Activated CD4-positive, alpha-beta T cell treated with anti-CD3 and anti-CD28 coated beads, Interleukin-2, amount 50 U/mL, for 4 hours (primary cell): ENCODE measurements at places on chromosomes 7 and 10.

GRCh38 chr7:31735991-31736982 is 49.3 kb downstream of the PPP1R17 start:
- DNase-seq, result no peak

DNA sequence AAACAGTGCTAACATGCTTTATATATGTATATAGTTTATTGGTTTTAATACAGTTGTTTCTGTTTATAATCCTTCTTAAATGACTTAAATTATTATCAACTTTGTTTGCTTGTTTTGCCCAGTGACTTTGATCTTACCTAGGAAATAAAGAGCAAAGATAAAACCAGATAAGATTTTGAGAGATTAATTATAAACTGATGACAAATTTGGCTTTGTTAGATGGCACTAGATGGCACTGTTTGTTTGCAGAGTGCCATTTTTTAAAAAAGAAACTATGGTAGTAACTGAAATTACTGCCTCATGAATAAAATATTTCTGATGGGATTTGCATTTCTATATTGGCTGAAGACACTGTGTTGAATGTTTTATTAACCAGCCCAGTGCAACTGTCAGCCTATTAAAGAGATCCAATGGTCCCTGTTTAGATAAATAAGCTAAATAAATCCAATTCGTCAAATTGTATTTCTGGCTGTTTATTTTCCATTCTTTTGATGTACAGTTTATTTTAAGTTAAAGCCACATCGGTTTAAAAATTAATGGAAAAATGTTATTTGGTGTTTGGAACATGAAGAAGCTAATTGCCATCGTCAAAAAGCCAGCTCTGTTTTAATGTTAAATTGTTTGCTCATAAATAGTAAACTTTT is 28.7 kb downstream of the VTI1A start:
- no peak for DNase-seq

DNA sequence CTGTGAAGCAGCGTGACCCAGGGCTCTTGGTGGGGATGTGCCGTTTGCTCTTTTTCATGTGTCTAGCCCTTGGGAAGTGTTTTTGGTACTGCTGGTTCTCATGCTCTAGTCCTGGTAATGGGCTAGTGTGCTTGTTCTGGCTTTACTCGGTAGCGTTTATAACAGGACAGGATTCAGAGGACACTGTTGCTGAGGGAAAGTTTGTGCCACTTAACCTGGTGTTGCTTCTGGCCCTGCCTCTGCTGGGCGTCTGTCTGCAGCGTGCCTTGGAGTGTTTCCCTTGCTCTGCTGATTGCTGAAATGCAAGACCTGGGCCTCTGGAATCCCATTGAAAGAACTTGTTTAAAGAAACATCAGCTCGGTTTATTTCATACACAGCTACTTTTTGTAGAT is 35.0 kb downstream of the INPP5A start:
- DNase-seq, result no peak

- DNase-seq, result no peak
These were observed 25.1 kb upstream of the FAM20C start for GRCh38 chr7:167090-167855.

GRCh38 chr7:123719197-123719721 is 29.5 kb downstream of the WASL start:
- DNase-seq, result no peak

DNA sequence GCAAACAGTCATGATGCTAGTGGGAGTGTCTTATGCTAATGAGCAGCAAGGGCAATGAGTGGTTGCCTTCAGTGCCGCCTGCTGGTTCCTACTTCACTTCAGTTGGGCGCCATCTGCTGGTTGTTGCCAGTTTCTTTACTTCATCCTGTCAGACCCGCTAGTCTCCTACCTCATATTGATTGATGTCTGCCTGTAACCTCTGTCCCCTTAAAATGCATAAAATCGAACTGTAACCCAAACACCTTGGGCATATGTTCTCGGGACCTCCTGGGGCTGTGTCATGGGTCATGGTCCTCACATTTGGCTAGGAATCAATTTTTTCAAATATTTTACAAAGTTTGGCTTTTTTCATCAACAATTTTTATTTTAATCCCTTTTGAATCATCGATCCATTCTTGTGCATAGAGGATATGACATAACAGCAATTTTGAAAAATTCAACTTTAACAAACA is 62.8 kb upstream of the C7orf33 start:
- DNase-seq, result peak; percentile 82

- no peak for DNase-seq
These were observed 400.3 kb downstream of the RPS24 start for GRCh38 chr10:78433766-78434535.

- DNase-seq, result no peak
These were observed 24.3 kb downstream of the NUP42 start for GRCh38 chr7:23205909-23206767.
